ENCODE measurements at places on chromosomes 2 and 18.

- no peak for DNase-seq
These were observed 645.3 kb downstream of the STK39 start for GRCh38 chr2:167602122-167602521.

DNA sequence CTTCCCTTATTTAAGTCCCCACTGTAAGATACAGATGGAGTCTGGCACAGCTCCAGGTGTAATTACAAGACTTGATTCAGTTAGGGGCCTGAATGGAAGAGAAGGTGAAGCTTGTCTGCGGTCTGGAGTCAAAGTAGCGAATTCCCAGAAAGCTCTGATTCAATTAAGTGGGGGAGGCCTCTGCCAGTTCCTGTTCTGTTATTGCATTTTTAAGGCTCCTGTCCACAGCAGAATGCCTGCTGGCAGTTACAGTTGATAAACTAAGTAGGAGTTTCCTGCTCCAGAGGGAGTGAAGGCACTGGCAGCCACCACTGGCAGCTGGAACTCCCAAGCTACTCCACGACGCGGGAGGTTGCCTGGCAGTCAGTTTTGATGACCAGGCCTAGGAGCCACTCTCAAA is 181.1 kb downstream of the SOCS6 start:
- no peak for DNase-seq

GRCh38 chr18:61679836-61680235 is 213.0 kb downstream of the RNF152 start:
- no peak for DNase-seq

- no peak for DNase-seq
These were observed 168.2 kb downstream of the ICOS start for GRCh38 chr2:204104811-204105210.

DNA sequence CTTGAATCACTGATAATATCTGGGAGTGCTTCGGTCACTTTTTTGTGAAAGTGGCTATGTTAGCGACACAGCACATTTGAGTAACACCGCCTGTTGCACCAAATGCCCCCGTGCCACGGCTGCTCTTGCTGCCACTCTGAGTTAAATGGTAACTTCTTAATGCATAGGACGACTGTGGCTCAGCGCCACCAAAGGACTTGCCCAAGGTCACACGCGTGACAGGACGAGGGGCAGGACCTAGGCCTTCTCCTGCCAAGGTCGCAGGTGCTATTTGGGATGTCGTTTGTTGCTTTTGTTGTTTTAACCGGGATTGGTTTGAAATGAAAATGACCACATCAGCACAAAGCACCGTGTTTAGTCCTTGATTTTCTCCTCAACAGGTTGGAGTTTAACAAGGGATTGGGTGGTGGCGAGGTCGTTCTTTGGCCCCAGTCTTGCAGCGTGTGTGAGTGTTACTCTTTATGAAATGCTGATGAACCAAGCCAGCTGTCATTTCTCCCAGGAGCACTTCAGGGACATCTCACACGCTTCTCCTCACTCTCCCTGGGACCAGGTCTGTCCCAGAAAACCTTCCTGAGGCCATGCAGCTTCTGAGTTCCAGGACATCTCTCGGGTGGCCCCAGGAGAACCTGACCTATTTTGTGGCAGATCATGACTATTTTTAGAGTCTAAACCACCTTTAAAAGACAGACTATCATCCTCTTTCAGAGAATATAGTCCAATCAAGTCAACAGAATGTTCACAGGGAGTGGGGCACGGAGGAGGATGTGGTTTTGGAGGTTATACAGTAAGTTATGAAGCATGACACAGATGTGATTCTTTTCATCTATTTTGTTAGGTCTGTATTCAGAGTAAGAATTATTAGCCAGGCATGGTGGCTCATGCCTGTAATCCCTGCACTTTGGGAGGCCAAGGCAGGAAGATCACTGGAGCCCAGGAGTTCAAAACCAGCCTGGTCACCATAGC is 49.9 kb downstream of the MTCL1 start:
- DNase-seq = peak; percentile 34

GRCh38 chr2:36147670-36148390 is 207.7 kb upstream of the CRIM1 start:
- DNase-seq = no peak

GRCh38 chr2:212381428-212382102 is 157.0 kb downstream of the ERBB4 start:
- DNase-seq = no peak

DNA sequence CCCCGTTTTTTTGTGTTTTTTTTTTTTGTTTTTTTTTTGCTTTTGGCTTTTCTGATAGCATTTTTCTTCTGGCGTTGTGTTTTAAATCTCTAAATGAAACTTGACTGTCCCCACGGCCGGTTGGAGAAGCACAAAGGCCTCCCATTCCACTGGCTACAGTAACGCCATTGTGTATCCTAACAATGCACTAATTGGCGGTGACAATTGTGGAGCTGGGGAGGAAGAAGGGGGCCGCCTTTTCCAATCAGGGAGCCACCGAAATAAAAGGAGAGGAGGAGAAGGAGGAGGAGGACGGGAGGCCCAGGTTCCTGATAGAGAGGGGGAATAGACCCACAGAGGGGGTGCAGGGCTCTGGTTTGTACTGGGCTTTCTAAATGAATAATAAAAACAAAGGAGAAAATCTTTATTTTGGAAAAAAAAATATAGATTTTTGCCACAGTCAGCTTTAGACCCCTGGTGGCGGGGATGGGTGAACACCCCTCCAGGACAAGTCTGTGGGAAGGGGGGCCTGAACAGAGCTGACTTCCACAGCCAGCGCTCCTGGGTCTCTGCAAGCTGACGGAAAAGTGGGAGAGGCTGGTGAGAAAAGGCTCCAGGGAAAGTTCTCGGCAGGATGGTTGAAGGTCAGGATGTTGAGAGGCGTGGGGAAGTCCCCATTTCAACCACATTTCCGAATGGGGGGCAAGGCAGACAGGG is 43.7 kb upstream of the FZD5 start:
- no peak for DNase-seq

DNA sequence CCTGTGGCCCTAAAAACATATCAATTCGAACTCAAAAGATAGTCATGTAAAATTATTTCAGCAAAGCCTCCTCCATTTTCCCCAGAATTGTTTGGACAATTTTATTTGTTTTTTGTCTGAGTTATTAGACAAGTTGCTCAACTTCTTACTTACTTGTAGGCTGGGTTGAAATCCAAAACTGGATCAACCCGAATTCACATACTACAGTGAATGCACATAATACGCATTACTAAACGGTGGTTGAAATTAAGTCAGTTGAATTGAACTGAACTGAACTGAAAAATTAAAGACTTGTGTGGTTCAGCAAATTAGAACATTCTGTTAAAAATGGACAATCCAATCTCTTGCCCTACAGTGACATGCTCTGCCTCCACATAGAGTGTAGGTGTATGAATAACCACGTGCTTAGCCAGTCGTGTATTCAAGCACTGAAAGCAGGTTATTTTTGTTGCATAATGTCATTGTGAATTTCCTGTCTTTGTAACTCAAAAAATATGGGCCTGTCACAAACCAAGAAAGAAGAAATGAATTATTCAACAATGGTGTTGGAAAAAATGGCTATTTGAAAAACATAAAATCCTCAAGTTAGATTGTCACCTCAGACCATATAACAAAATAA is 441.0 kb downstream of the TXNL1 start:
- no peak for DNase-seq

- no peak for DNase-seq
These were observed 82.9 kb downstream of the SCN1A start for GRCh38 chr2:166044853-166045483.

DNA sequence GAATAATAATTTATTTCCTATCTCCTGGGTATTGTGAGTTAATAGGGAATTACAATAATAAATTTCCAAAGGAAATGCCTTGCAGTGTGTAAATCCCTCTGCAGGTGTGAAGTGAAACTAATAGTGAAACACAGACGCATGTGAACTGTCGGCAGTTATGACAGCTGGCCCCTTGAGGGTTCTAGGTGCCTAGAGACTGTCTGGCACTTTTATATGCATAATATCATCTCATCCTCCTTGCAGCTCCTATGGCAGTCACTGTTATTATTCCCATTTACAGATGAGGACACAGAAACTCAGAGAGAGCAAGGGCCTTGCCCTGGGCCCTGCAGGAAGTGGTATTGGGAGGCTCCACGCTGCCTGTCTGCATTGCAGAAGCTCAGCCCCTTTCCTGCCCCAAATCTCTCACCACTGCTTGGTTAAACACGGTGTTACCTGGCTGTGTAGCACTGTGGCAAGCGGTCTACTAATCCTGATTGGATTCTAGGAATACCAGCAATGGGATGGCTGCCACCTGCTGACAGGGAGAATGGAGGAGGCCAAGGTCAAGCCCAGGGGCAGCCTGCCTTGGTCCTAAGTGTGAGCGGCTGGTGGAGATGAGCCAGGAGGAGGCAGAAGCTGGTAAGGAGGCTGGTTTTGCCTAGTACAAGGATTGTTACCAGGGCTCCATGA is 32.8 kb upstream of the ACKR3 start:
- DNase-seq = peak; percentile 49

DNA sequence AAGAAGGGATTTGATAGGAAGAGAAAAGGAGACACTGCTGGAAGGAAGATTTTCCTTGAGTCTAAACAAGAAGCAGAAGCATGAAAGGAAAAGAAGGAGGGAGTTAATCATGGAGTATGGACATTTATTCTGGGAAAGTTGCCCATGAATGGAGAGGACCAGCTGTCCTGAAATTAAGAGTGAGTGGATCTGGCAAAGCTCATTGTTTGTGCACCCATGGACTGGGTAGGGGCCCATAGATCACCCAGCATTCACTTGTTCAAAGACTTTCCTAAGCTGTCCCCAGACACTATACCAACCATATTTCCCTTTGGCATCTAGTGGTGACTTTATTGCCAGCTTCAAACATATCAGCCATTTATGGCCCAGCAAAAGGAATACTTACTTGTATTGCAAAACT is 422.7 kb downstream of the FBXO15 start:
- DNase-seq = no peak

GRCh38 chr2:85259879-85260278 is 67.9 kb downstream of the TGOLN2 start:
- no peak for DNase-seq

DNA sequence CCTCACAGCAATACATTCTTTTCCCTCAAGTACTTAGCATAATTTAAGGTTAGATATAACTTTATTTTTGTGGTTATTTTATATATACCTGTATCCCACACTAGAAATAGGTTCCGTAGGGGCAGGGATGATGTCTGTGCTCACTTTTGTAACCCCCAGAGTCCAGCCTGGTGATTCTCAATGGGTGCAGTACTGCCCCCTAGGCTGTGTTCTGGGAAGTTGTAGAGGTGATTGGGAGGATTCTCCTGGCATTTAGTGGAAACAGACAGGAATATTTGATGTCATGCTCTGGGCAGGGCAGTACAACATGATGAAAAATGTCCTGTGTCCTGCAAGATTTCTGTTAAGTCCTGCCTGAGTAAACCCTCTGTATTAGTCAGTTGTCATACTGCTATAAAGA is 333.3 kb downstream of the PLCL1 start:
- no peak for DNase-seq

- DNase-seq = no peak
These were observed 333.0 kb downstream of the RPRM start for GRCh38 chr2:153145470-153145978.

DNA sequence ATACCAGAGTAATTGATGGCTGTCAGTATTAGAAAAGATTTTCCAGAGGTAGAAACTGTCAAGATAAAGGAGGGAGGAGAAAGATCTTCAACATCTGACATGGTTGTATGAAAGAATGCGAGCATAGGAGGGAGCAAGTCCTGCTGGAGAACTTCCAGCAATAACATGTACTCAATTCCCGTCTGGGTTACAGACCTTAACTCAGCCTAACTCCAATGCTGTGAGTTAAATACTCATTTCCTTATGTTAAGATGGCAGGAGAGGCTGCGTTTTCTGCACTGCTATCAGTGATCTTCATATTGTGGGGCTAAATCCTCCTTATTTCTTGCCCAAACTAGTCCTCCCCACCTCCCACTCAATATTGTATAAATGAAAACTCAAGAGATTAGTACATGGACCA is 6.7 kb upstream of the CERS6 start:
- DNase-seq = no peak

GRCh38 chr2:7888876-7889275 is 793.0 kb upstream of the ID2 start:
- DNase-seq = no peak

DNA sequence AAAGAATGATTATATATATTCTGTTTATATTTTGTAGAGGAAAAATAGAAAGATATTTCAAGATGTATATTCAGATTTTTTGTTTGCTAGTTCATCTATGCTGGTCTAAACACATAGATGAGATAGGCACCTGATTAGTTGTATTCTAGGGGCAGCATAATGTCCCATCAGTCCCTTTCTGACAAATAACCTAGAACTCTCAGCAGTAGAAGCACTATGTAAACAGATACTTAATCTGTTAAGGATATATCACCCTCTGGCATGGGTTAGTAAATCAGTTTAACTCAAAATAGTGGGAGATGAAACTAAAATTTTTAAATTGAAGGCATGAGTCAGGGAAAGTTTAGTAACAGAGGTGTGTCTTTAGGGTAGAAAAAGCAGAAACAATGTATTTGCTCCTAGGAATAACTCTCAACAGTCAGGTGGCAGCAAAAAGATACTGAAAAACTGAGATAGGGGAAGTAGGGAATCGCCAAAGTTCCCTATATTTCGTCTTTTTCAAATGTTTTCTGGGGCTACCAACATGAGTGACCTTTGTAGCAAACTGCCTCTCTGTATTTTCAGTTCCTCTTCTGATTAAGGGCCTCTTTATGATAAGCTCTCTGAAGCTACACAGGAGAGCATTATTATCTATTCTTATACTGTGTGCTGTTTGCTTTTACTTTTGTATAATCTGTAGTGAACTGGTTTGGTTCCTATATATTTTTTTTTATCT is 5.7 kb downstream of the PPP1R1C start:
- no peak for DNase-seq

DNA sequence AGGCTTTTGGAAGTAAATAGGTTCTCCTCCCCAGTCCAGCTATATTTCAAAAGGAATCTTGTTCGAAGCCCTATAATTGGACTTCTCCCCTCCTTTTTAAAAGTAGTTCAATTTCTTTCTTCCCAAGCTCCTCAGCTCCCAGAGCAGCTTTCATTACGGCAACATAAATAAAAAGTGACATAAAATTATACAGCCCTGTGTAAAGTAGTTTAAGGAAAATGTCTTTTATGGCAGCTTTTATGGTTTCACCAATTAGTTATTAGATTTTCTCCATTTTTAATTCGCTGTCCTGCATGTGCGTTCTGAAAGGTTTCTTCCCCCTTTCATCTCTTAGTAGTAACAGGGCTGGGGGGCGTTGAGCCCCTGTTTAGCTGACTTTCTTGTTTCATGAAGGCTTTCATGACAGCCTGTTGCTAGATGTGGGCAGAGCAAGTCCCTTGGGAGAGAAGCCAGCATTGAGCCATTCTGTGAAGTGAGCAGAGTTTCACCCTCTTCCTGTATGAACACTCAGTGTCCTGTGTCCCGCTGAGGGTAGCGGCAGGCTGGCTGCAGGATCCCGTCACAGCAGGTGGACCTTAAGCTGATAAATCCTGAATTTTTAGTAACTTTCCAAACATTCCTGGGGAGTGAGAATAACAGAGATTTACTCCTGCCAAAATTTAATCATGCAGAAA is 229.7 kb upstream of the SPRED2 start:
- DNase-seq = no peak

- DNase-seq = no peak
These were observed 174.3 kb downstream of the CCDC102B start for GRCh38 chr18:68972176-68972575.
